ENCODE measurements at places on chromosomes 4 and X.

DNA sequence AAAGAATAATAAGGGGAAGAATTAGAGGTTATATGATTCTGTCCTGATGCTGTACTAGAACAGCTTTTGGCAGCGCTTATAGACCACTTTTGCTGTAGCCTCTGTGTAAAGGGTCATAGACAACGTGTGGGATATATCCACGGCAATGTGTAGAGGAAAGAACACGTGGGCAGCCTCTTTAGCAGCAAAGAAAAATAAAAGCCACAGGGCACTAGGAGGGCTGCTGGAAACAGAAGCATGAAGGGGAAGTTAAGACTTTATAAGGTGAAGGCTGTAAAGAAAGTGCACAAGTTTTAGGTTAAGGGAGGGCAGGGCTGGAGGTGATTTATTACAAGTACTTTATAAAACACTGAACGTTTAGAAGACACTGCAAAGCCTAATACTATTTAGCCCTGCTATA is 20.1 kb upstream of the PHEX start:
- DNase-seq = no peak

DNA sequence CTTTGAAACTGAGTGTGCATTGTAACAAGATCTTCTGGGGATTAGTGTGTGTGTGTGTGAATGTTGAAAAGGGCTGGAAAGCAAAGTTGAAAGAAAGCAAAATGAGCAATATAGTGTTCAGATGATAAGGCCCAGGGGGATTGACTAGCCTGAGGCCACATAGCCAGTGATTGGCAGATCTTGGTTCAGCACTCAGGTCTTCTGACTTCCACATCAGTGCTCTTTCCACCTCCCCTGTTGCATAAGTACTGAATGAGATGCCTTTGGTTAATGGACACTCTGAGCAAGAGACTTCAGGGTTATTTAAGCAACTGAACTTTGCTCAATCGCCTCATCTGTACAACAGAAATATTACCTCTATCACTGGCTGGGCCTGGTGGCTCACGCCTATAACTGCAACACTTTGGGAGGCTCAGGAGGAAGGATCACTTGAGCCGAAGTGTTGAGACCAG is 120.4 kb downstream of the TMEM164 start:
- DNase-seq = no peak

GRCh38 chr4:161714022-161714751 is 449.6 kb downstream of the FSTL5 start:
- no peak for DNase-seq

- no peak for DNase-seq
Measured at GRCh38 chr4:161457311-161457710, 706.5 kb downstream of the FSTL5 start.

GRCh38 chr4:166501941-166502382 is 628.9 kb downstream of the TLL1 start:
- DNase-seq = no peak

DNA sequence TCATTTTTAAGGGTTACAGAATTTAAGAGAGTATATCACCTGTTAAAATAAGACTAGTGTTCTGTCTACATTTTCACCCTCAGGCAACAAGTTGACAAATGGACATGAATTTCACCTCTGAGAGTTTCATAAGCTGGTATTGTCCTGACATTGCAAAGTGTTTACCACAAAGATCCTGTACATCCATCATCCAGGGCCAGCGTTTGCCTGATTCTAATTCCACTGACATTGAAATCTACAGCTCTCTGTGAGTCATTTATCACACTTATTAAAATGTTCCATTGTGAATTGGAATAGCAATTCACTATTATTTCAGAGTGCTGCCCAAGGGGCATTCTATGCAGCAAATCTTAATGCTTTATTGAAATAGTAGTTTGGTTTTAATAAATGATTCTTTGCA is 1499.4 kb upstream of the PCDH7 start:
- DNase-seq = no peak

DNA sequence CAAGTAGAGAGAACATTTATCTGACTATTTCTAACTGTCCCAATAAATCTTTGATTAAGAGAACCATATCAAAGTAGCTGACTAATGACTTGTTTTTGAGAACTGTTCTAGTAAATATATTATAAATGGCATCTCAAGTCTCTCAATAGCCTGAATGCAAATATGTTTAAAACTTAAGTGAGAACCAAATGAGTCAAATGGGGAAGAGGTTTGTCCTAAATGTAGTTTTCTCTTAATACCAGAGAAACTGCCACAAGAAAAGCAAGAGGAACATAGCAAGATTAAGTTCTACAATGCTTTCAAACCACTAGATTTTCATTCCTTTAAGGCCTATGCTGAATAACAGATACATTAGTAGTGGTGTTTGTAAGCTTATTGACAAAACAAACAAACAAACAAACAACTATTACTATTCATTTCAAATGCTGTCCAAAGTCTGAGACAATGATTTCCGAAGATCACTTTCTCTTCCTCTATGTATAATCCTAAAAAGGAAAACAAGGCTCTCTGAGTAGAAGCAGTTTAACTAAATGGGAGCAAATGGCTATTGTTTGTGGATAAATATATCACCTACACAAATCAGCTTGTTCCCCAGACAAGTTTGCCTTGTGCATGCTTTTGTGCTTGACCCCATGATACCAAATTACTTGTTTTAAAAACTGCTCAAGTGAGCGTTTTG is 408.4 kb upstream of the EMCN start:
- DNase-seq = no peak

DNA sequence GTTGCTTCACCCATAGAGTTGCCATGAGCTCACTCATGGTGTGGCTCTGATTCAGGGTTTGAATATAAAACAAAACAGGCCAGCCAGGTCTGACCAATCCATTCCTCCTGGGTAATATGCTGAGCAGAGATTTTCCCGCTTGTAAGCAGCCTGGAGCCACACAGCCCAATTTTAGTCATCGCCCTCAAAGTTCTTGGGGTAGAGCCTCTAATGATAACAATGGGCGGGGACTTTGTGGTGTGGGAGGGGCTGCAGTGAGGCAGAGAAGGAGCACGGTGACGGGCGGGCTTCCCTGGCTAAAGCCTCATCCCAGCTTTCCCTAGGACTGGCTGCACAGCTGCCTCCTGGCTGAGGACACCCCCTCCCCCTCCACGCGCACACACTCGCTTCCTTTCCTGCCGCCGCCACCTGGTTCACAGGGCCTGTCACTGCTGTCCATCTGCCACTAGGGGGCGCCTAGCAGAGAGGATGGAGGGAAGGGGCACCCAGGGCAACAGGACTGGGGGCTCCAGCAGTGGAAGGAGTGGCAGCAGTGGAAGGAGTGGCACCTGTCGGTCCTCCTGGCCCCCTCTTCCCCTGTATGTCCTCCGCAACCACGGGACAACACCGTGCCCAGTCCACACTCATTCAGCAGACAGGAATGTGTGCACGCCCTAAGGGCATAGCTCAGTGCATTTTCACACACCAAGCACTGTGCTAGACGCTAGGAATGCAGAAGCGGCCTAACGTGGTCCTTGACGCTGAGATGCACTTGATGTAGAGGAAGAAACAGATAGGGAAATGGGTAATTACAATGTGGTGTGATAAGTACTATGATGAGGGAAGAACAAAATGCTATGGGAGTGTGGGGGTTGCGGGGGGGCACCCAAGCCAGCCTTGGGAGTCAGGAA is 26.8 kb downstream of the PRPS1 start:
- peak; percentile 53 for DNase-seq

DNA sequence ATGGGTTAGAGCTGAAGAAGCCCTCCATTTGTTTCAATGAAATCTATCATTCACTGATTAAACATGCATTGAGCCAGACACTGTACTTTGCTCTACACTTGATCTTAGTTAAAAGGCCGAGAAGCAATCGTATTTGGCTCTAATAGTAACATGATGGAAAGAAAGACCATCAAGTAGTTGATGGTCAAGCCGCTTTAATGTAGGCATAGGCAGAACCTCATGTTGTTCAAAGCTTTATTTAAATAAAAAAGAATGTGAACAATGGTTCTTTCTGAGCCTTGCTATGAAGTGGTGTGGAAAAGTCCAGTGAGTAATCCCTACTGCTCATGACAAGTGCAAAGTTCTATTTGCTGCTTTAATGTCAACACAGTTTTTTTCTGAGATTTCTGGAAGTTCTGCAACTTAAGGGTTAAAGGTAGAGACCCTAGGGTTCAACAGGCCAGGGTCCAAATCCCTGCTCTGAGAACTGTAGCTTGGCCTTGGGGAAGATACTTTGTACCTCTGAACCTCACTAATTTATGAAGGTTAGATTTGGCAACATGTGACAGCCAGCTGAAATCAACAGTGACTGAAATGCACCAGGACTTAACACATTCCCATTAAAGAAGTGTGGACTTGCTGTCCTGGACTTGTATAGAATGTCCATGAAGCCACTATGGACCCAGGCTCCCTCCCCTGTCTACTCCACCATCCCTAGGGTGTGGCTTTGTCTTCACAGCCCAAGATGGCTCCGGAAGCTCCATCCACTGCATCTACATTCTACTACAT is 17.9 kb upstream of the LAP3 start:
- DNase-seq = no peak

- no peak for DNase-seq
Measured at GRCh38 chr4:133278591-133278990, 129.5 kb downstream of the PCDH10 start.

DNA sequence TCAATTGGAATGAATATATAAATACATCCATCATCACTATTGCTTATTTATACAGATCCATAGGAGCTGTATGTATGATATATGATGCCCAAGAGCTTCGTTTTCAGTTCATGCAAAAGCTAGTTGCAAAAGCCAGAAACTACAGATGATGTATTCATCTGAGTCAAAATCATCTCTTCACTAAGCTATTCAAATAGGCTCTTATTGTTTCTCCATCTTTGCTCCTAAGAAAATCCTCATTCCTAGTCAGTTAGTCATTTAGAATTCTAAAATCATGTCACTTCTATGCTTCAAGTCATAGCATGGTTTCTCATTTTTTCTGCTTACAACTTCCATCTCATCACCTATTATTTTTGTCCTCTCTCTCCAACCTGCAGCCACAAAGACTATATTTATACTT is 300.1 kb upstream of the TRAM1L1 start:
- no peak for DNase-seq

- DNase-seq = no peak
Measured at GRCh38 chr4:79450053-79450452, 42.0 kb upstream of the GK2 start.

DNA sequence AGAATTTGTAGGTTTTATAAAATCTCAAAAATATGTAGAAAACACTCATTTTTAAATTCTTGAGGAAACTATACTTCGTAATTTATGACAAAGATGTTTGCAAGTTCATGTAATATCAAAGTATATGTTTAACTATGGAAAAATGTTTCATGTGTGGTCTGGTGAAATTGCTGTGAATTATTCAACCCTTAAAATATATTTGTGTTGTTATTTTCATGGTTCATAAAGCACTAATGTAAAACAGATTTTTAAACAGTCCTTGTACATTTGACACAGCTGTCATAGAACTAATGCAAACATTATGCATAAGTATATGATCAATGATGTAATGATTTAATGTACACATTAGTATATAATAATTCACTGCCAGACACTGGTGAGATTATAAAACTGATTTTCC is 83.1 kb upstream of the ARSJ start:
- no peak for DNase-seq

- no peak for DNase-seq
Measured at GRCh38 chr4:176290520-176290919, 21.5 kb upstream of the ASB5 start.

DNA sequence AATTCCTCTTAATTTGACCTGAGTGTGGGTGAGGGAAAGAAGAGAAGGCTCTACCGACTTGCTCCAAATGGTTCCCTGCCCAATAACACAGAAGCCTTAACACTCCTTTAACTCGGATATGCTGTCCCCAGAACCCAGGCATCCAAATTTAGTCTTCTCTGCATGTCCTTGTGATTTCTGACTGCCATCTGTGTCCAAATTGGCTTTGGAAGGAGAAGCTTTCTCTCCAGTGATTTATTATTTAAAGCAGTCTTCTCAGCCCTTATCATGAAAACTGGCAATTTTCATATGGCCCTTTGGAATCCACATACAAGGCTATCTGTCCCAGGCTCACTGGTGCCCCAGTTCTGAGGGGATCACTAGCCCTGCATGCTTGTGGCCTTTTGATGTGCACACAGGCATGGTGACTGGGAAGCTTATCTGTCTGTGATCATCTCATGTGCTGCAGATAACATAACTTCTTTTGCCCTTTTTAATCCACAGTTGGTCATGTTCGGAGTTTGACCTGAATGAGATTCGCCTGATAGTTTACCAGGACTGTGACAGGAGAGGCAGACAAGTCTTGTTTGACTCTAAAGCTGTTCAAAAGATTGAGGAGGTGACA is 56.7 kb downstream of the FNIP2 start:
- DNase-seq = no peak

GRCh38 chr4:3031357-3032082 is 42.8 kb downstream of the HTT-AS start:
- no peak for DNase-seq

GRCh38 chr4:145795521-145795920 is 115.6 kb downstream of the C4orf51 start:
- no peak for DNase-seq

- no peak for DNase-seq
Measured at GRCh38 chrX:48794340-48794910, 7.4 kb upstream of the HDAC6 start.

GRCh38 chr4:16582526-16582925 is 315.9 kb downstream of the LDB2 start:
- no peak for DNase-seq

DNA sequence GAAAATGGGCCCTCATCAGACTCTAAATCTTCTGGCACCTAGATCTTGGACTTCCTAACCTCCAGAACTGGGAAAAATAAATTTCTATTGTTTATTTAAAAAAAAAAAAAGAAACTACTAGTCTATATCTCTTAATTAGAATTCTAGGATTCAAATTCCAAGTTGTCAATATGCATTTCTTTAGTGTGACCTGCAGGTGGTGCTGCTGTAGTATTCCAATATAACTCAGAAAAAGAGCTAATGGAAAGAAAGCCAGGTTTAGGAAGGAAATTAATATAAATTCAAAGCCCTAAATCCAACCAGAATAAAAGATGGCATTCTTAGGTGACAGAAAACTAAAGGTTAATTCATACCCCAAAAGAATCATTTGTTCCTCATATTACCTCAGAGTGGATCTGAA is 80.0 kb upstream of the NALF2 start:
- DNase-seq = no peak

DNA sequence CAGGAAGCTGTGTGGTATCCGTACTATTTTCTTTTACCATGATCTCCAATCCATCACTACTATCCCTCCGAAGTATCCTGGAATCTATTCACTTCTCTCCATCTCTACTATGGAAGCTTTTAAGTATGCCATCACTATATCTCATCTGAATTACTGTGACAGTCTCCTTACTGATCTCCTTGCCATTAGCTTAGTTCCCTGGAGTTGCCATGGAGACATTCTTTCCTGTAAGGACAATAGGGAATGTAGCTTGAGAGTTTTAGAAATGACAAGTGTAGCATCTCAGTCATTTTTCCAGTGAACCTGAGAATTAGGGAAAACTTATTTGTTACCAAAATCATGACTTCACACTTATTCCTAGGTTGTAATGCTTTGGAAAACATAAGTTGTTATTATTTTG is 86.3 kb downstream of the HPGD start:
- no peak for DNase-seq

GRCh38 chr4:113008716-113009115 is 40.7 kb upstream of the ANK2 start:
- DNase-seq = no peak

All from stimulated activated CD4-positive, alpha-beta T cell treated with anti-CD3 and anti-CD28 coated beads, TNF-alpha, amount 100 ng/mL, for 24 hours (primary cell).